ENCODE measurements at places on chromosomes 1 and 21.

DNA sequence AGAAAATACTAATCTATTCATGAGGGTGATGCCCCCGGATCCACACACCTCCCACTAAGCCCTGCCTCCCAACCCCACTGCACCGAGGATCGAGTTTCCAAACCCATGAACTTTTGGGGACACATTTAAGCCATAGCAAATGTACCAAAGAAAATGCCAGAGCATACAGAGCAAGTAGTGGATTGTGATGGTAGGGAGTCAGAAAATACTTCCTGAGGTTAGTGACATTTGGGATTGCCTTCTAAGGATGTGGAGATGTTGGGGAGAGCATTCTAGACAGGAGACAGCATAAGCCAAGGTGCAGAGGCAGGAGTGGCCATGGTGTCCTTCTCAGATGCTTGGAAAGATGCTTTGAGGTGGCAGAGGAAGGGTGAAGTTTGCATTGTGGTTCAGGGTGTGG lies 32.2 kb downstream of the ANGEL2 start:
- DNase-seq = no peak

DNA sequence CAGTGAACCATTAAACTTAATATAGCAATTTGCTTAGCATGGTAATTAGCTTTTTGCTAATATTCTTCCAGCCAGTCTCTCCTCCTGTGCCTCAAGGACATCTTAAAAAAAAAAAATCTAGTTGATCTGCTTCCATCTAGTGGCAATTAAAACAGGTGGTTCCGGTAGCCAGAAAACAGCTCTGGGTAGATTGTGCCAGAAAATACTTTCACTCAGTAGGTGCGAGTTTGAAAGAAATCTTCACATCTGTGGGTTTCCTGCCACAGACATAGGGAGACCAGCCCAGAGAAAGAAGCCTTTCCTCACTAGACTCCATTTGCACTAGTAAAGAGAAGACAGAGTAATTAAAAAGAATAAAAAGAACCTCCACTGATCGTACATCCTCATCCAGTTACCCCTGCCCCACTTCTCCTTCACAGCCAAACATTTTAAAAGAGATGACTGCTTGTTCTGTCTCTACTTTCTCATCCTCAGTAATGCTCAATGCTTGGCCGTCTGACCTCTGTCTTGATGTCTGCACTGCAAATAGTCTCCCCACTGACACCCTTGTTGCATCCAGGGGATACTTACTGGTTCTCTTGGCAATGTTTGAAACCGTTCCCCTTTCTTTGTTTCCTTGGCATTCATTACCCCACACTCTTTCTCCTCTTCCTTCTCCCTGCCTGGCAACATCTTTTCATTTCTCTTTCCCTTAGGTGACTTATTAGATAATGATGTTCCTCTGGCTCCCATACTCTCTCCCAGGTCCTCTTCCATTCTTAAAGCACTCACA lies 16.9 kb downstream of the SELL start:
- no peak for DNase-seq

DNA sequence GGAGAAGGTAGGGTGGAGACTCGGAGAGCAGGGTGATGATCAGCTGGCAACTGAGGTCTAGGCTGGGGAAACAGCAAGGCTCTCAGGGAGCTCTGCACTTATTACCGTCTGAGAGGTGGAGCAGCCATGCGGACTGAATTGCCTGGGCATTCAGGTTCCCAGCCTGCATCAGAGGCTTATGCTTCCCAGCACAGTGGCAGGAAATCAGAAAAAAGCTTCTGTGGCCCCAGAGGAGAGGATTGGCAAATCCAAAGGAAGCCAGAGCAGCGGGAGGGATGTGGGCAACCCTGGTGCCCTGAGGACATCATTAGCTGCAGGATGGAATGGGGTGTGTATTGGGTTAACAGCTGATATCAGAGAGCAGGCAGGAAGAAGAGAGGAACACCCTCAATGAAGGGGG lies 374.1 kb upstream of the POU3F1 start:
- DNase-seq = no peak

DNA sequence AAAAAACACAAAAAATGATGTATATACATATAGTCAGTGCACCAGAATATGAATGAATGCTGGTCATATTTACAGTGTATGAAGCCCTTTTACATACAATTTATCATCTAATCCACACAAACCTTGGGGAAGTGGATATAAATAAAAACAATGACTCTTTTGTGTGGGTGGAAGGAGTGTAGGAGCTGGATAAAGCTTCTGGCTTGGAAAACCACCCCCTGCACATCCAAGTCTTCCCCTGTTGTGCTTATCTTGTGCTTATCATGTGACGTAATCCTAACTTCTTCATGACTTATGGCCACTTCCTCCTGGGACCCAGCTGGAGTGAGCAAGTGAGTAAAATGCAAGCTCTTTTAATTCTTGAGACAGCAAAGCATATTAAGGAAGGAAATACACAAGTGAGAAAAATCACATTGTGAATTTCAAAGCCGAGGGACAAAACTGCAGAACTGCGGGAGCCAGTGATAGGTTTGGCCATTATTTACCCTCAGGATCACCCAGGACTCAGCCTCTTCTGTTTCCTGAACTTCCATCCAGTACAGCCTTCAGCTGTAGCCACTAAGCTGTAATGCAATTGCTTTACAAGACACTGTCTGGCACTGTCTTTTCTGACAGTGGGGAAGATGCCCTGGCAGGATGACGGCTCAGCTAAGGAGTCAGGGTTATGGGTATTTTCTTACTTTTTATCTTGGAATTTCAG lies 104.0 kb upstream of the PPM1J start:
- no peak for DNase-seq

- DNase-seq = no peak
Observed at GRCh38 chr1:163227126-163227525, 24.4 kb upstream of the RGS5 start.

DNA sequence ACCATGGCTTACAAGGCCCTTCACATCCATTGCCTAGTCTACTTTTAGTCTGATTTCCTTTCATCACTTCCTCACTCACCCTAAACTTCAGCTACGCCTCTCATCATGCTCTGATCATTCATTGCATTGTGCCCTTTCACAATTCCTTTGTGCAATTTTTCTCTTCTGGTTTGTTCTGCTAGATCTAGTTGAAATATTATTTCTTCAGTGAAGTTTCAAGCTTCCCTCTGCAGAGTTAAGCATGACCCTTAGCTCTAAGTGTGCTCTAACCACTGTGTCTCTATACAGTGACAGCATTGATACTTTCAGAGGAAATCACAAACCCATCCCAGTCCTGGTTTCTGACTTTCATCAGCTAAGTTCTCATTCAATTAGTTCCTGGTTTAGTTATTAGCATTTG lies 166.1 kb downstream of the PLA2G4A start:
- no peak for DNase-seq

DNA sequence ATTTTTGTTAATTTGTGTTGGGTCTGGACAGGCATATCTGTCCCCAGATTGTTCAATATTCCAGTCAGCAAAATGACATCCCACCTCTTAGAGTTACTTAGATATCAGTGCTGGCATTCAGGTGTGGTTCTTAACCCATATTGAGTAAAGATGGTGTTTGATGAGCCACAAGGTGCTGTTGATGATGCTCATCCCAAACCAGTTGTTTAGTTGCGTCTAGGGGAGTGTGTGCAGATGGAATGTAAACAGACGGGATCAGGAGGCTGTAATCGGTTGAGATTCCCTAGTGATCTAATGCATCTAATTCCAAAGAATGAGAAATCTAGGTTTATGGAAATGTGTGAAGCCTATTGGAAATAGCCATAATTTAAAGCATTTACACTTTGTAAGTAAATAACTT lies 1.1 kb downstream of the HOOK1 start:
- no peak for DNase-seq

GRCh38 chr1:241598249-241598648 lies 41.9 kb downstream of the CHML start:
- DNase-seq = no peak

- DNase-seq = no peak
Observed at GRCh38 chr1:197903196-197903514, 725 bp downstream of the C1orf53 start.

DNA sequence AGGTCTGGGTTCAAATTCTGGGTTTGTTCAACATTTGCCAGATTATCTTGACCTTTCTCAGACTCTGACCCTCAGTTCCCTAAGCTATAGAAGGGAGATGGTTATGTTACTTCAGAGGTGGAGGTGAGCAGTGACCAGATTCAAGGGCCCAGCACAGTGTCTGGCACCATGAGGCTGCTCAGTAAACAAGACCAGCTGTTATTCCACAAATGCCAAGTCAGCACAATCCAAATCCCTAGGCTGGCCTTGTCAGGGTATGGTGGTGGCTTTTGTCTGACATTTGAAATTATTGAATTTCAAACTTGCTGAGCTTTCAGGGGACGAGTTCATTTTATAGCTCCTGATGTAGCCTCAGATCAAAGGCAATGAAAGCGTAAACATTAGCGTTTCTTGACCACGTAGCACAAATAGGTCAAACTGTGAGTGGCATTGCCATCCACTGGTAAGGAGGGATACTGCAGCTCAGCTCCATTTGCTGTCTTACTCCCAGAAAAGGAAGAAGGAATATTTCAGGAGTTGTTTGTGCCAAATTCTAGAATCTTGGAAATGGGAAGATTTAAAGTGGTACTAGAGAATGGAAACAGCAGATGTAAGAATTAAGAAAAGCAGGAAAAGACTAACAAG lies 94.3 kb upstream of the EDN2 start:
- DNase-seq = no peak

DNA sequence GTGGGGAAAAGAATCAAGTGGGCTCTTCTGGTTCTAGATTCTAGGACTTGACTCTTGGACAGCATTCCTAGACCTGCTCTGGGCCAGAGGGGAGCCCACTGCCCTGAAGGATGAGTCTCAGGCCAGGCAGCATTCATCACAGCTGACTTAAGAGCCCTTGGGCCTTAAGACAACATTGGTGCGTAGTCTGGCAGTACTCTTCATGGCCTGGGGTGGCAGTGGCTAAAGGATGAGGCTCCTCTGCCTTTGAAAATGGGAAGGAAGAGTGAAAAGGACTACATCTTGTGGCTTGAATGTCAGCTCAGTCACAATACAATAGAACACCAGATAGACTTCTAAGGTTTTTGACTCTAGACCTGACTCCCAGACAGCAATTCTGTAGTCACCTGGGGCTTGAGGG lies 1415.1 kb upstream of the PRMT6 start:
- no peak for DNase-seq

GRCh38 chr1:93087532-93087931 lies 8.4 kb downstream of the MTF2 start:
- no peak for DNase-seq

- DNase-seq = no peak
Observed at GRCh38 chr21:16583556-16583955, 853.8 kb downstream of the USP25 start.

DNA sequence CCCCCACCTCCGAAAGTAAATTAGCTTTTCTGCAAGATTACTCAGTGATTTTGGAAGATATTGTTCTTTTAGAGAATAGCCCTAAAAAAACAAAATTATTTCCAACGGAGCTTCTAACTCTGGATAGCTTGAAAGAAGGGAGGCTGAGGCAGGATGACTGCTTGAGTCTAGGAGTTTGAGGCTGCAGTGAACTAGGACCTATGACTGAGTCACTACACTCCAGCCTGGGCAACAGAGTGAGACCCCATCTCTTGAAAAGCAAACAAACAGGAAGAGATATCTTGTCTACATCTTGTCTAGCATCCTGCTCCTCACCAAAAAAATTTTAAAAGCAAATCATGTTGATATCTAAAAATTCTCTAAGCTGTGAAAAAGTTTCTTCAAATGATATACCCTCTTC lies 42.2 kb upstream of the CPLANE2 start:
- DNase-seq = no peak

Data from pancreas (tissue), 10 donors.